ENCODE measurements at places on chromosomes 2 and 18.

DNA sequence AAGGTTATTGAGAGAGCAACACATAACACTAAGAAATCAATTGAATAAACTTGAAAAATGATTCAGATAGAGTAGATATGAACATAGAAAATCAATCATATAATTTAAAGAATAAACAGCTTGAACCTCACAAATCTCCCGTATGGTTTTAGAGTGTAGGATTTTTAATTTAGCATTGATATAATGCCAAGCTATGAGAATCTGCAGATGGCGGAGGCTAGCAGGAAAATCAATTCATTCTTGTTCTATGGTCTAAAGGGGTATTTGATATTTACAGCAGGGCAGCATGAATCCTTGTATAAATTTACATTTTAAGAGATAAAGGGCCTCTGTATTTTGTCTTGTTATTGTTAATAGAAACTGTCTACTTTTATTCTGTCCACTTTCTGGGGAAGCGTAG is 797.0 kb downstream of the GALR1 start:
- DNase-seq = no peak

DNA sequence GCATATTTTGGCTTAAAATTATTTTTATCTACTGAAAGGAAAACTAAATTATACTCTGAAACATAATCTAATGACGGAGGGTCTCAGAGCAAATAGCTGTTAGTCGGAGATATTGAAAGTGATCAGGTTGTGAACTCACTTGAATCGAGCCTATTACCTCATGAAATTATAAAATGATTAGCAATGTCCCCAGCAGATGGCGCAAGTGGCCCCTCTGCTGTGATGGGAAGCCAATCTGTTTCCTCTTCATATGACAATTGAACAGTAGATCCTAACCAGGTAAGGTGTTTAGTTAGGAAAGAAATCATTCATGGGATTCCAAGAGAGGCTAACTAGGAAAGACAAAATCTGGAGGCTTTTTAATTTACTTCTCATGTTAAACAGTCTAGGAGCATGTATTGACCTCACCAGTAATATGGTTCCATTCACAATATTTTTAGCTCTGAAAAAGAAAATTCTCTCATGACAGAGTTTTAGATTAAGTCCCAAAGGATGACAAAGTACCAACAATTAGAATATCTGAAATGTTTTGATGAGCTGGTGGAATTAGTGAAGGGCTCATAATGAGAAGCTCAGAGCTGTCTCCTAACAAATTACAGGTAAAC is 29.9 kb upstream of the MPPE1 start:
- peak; percentile 19 for DNase-seq

GRCh38 chr2:191243154-191243553 is 2.0 kb upstream of the MYO1B start:
- no peak for DNase-seq

- no peak for DNase-seq
Measured at GRCh38 chr18:8848541-8848940, 143.2 kb downstream of the MTCL1 start.

DNA sequence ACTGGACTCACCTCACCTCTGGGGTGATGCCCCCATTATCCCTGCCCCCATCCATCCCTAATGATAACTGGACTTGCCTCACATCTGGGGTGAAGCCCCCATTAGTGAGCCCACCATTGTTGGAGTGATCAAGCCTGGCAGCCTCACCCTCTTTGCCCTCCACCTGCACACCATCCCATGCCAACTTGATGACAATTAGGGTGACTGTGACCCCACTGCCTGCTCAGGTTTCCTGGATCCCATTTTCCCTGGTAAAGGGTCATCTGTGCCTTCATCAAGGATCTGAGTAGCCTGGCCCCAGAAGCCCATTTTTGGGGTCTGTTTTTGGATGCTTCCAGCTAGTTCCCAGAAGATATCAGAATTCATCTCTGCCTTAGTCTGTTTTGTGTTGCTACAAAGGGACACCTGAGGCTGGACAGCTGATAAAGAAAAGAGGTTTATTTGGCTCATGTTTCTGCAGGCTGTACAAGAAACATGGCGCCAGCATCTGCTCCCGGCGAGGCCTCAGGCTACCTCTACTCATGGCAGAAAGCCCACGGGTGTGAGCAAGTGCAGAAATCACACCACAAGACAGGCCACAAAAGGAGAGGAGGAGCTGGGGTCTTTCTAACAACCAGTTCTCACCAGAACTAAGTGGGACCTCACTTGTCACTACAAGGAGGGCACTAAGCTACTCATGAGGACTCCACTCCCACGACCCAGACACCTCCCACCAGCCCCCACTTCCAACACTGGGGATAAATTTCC is 196.4 kb upstream of the TWIST2 start:
- DNase-seq = no peak

GRCh38 chr2:42777883-42778805 is 14.2 kb upstream of the OXER1 start:
- no peak for DNase-seq

DNA sequence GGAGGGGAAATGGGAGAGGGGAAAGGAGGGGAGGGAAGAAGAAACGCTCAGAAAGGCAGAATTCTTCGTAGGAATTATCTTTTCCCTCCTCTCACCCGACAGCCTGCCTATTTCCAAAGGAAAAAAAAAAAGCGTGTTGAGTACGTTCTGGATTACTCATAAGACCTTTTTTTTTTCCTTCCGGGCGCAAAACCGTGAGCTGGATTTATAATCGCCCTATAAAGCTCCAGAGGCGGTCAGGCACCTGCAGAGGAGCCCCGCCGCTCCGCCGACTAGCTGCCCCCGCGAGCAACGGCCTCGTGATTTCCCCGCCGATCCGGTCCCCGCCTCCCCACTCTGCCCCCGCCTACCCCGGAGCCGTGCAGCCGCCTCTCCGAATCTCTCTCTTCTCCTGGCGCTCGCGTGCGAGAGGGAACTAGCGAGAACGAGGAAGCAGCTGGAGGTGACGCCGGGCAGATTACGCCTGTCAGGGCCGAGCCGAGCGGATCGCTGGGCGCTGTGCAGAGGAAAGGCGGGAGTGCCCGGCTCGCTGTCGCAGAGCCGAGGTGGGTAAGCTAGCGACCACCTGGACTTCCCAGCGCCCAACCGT is at the start of gene GAD1:
Gene GAD1, plus strand, starts transcription at position 384 of the 589 bp plus-strand sequence. CDS start 1,705 bp downstream, outside the sequence.
- DNase-seq = no peak

GRCh38 chr2:69202327-69202726 is 184.7 kb downstream of the GFPT1 start:
- DNase-seq = no peak

DNA sequence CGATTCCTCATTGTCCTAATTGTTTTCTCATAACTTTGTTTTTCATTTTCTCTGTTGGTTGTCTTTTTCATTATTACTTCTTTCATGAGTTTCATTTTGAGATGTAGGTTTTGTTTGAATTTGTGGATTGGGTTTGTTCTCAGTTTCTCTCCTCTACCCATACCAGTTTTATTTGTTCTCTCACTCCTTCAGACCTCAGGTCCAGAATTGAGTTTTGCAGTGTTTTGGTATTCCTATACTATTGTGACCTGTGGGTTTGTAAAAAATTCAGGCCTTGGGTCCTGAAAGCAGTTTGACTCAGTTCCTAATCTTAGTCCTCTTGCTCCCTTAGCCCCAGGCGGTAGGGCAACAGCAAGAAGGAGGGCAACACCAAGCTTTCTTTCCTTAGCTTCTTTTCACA is 28.3 kb upstream of the UBE2E3 start:
- DNase-seq = no peak

- no peak for DNase-seq
Measured at GRCh38 chr2:131056204-131056931, 36.9 kb downstream of the FAM168B start.

- no peak for DNase-seq
Measured at GRCh38 chr2:112583497-112584133, 794 bp upstream of the CHCHD5 start.

- DNase-seq = no peak
Measured at GRCh38 chr18:79790996-79791972, 6.5 kb upstream of the KCNG2 start.

- DNase-seq = no peak
Measured at GRCh38 chr2:52429740-52430139, 1337.9 kb upstream of the CHAC2 start.

GRCh38 chr2:103859238-103859637 is 994.7 kb upstream of the POU3F3 start:
- no peak for DNase-seq

GRCh38 chr18:8802017-8802672 is 96.8 kb downstream of the MTCL1 start:
- no peak for DNase-seq

- no peak for DNase-seq
Measured at GRCh38 chr18:22563164-22563583, 145.5 kb upstream of the CTAGE1 start.

DNA sequence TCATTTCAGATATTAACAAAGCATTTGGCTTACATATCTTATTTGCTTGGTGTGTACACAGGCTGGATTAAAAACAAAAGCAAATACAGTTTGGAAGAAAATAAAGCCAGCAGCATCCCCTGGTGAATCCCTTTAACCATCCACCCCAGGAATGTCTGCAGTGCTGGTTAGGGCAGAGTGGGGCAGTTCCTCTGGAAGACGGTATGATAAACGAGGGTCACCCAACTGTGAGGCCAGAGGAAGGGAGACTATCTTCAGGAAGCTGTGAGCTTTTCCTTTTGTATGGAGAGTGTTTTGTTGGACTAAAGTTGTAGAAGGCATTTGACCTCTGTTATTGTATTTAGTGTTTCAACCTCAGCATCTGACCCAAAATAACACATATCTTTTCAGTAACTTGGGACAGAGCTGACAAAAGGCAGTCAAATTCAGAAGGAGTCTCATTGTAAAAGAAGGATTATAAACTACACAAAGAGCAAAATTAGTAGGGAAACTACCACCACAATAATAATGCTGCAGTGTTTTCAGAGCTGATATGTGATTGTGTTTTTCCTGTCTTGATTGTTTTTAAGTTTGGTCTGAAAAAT is 159.1 kb downstream of the FMNL2 start:
- DNase-seq = no peak

DNA sequence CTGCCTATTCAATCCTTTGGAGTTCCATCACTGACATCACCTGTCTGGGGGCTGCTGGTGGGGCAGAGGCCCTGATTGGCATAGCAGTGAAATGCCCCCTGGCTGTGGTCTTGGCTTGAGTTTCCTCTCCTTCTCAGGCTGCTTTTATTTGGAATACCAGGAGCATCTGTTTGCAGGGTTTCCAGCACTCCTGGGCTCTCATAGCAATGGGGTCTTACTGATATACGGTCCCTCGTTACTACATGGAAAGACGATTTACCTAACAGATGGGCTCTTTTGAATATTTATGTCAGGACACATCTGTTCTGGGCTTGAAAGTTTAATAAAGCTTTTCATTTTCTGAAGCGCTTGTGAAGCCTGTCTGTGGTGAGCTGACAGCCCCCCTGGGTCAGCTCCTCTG is 230.3 kb downstream of the SLC4A3 start:
- no peak for DNase-seq

GRCh38 chr2:80560326-80560725 is 255.8 kb upstream of the LRRTM1 start:
- no peak for DNase-seq

DNA sequence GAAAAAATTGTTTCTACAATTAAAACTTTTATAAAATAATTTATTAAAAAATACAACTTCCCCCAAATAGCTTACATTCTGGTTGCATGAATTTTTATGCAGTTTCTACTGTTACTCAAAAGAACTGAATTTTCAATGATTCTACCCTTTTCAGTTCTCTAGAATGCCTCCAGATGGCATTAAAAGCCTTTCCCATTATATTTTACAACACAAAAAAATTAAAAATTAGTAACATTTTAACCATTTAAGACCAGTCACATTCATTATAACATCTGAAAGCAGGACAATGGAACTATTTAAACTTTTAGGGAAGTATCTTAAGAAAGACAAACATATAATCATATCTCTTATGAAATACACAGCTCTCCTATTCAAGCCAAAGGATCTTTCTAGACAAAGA is 236.0 kb upstream of the REV1 start:
- DNase-seq = no peak

DNA sequence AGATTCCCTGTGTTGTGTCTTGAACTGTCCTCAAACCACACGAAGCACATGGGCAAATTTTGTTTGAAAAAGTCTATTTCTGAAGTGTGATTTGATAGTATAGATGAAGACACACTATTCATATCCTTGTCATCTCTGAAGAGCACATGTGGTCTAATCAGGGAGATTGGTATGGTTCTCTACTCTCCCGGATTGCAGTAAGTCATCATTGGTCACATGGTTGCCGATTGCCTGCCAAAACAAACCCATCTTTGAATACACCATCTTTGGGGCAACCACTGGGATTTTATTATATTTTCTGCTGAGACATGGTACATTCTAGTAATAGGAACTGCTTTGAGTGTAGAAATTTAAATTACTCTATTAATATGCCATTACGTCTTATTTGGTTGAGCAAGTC is 186.9 kb downstream of the MYO1B start:
- no peak for DNase-seq

DNA sequence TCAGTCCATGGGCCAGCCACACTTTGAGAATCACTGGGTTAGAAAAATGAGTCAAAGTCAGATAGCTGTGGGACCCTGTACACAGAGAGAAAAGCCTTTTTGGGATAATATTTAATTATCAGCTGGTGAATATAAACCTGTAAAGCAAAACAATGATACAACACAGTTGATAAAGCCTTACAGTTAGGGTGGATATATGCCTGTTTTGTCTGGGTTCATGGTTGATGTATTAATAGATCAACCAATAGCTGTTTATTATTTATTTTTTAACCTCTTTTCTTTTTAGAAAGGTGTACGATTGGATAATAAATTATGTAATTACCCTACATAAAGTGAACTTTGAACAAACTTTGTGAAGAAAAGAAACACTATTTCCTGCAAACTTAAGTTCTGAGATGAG is 145.6 kb downstream of the TDRD15 start:
- DNase-seq = no peak

DNA sequence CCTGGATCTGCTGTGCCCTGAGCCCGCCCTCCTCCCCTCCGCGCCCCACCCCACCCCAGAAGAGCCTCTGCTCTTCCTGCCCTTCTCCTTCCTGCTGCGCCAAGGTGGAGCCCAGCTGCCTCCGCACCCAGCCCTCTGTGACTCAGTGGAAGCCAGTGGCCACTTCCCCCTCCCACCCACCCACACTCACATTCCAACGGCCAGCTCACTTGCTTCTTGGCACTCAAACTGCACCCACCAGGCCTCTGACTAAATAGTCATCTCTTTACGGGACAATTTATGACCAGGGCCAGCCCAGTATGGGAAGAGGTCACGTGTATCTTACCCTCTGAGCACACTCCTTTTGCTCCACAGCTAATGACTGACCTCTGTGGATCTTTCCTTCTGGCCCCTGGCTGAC is 150.4 kb upstream of the SLC1A4 start:
- peak; percentile 30 for DNase-seq

DNA sequence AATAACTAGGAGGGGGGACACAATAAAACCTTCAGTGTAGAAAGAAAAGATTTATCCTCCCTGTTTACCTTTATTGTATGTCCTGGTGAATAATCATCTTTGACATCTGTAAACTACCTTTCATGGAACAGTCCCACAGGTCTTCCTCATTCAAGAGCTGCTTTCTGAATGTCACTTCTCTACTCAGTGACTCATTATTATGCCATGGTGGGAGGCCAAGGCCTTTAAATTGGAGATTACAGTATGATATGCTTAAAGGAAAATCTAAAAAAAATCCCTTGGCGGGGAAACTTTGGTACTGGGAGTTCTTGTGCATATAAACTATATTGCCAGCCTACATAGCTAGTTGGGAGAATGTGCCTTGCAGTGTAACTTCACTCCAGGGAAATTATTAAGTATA is 713.0 kb downstream of the TDRD15 start:
- DNase-seq = no peak

GRCh38 chr2:73564986-73565385 is 77.2 kb downstream of the NAT8 start:
- no peak for DNase-seq
